Dorsolateral prefrontal cortex (tissue), 122 donors: ENCODE measurements at places on chromosomes 4 and X.

- no peak for DNase-seq
These were observed 52.4 kb downstream of the PHOX2B start for GRCh38 chr4:41696131-41696530.

DNA sequence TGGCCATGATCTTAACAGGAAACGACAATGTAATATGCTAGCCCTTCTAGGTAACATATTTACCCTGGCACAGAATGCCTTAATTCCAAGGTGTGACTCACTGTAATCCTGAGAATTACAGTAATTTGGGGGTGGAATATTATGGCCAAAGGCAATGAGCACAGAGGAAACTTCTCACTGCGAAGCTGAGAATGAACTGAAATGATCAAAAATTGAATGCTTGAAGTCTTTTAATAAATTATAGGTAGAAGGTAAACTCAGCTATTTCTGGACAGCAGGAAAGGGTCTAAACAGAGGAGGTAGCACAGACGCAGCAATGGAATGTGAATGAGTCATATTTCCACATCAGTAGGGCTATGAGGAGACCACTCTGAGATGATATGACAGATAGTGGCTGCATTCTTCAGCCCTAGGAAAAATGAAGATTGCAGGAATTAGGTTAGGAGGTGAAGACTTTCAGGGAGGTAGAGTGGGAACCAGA, 312.6 kb downstream of the PACRGL start:
- no peak for DNase-seq

- DNase-seq, result peak; percentile 52
These were observed 512.0 kb upstream of the FAT1 start for GRCh38 chr4:187235456-187236170.

DNA sequence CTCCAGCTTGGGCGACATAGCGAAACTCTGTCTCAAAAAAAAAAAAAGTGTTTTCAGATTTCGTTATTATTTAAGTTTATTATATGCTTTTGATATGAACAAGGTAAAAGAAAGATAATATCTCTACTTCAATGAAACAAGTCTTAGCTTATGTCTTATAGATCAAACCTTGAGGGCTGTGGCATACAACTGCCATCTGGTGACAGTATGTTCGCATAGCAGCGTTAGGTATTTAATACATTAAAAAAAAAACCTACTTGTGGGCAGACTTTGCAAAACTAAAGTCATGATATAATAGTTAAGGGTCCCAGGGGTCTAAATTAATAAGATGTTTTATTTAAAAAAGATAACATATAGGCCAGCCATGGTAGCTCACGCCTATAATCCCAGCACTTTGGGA, 161.2 kb upstream of the AMOT start:
- no peak for DNase-seq

DNA sequence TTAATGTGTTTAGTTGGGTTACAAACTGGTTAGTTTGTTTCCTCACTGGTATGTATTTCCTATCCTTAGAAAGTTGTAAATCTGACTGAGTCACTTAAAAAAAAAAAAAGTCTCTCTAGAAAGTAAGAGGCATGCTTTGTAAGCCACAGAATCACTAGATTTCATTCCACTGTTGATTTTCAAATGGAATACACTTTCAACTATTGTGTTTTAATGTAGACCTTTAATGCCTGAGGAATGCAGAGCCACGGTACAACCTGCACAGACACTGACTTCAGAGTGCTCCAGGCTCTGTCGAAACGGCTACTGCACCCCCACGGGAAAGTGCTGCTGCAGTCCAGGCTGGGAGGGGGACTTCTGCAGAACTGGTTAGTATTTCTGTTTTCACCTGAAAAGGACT, 88.6 kb downstream of the HHIP start:
- no peak for DNase-seq

- no peak for DNase-seq
These were observed 383.5 kb upstream of the INTU start for GRCh38 chr4:127249066-127249766.

DNA sequence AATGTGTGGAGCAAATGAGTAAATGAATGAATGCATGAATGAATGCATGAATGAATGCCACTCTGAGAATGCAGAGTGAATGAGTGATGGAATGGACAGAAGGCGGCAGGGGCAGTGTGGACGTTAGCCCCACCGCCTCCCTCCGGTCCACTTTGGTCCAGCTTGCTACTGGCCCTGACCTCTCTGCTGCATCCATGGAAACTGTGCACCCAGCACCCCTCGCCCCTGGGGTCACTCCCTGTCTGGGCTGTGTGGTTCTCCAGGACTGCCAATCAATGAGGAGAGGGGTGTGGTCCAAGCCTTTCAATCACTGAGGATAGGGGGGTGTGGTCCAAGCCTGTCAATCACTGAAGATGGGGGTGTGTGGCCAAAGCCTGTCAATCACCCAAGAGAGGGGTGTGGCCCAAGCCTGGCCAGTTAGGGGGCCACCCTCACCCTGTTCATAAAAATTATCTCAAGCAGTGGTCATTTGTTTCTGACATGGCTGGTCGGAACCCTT, 39.2 kb upstream of the ASMTL start:
- no peak for DNase-seq

DNA sequence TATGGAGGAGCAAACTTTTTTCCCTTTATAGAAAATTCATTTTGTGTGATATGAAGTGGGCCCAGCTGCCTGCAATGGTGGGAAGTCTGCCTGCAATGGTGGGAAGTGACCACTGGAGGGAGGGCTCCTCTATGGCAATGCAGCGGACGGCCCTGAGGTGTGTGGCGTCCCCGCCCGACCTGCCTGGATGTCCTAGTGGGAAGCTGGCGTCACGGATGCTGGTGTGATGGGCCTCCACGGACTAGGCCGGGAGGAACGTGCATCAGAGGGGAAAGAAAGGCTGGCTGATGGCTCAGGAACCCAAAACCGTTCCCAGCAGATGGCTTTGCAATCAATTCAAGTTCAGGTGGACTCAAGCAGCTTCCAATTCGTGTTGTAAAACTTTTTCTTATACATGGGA, 177.9 kb downstream of the AFAP1 start:
- peak; percentile 76 for DNase-seq

GRCh38 chr4:141132072-141132708, 1.1 kb downstream of the RNF150 start:
- no peak for DNase-seq

- DNase-seq, result no peak
These were observed 13.8 kb upstream of the PGM2 start for GRCh38 chr4:37812713-37813112.

- DNase-seq, result no peak
These were observed 589.7 kb downstream of the SPRY1 start for GRCh38 chr4:123986268-123986798.

- no peak for DNase-seq
These were observed 28.2 kb upstream of the APLN start for GRCh38 chrX:129682979-129683378.

GRCh38 chr4:66930206-66930605, 615.1 kb downstream of the CENPC start:
- no peak for DNase-seq

GRCh38 chrX:17292111-17292527, 82.9 kb upstream of the NHS start:
- DNase-seq, result peak; percentile 10

DNA sequence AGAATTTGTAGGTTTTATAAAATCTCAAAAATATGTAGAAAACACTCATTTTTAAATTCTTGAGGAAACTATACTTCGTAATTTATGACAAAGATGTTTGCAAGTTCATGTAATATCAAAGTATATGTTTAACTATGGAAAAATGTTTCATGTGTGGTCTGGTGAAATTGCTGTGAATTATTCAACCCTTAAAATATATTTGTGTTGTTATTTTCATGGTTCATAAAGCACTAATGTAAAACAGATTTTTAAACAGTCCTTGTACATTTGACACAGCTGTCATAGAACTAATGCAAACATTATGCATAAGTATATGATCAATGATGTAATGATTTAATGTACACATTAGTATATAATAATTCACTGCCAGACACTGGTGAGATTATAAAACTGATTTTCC, 83.1 kb upstream of the ARSJ start:
- no peak for DNase-seq

- no peak for DNase-seq
These were observed 4.2 kb upstream of the EFNB1 start for GRCh38 chrX:68824565-68825125.

- DNase-seq, result no peak
These were observed 26.0 kb downstream of the ARL13A start for GRCh38 chrX:100995469-100995868.

GRCh38 chr4:100823066-100823992, 305.5 kb upstream of the EMCN start:
- DNase-seq, result no peak

GRCh38 chr4:155666344-155667221, at the start of gene GUCY1A1:
TSS of gene GUCY1A1 (plus strand) at chr4:155666848. CDS start at chr4:155696868, 30,020 bp downstream.
- DNase-seq, result peak; percentile 20

DNA sequence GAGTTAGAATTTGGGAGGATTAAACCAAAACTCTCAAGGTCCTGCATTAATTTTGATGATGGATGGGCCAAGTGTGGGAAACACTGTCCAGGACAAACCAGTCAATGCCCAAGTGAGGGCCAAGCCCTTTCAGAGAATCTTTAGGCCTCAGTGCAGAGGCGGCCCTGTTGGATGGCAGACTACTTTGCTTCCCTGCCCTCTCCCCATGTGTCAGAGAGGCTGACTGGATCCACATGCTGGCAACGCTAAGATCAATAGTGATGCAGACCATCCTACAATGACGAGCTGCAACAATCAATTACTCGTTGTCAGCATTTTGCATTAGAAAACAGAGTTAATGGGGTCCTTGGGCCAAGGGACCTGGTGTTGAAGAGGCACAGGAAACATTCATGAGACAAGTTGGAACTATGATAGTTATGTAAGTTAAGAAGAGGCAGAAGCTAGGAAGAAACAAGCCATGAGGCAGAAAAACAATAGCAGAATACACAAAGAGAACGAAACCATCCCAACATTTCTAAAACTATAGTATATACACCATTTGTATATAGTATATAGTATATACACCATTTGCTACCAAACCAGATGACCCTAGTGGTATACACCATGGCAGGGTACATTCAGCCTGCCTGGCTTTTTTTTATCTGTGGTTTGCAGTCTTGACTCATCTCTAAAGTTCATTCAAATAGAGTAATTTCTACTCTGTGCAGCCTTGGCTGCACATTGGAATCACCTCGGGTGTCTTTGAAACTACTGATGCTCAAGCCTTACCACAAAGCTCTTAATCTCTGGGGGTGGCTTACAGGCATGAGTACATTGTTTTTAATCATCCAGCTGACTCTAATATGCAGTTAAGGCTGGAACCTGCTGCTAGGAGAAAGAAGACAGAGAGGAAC, 147.7 kb upstream of the GYPA start:
- DNase-seq, result no peak

DNA sequence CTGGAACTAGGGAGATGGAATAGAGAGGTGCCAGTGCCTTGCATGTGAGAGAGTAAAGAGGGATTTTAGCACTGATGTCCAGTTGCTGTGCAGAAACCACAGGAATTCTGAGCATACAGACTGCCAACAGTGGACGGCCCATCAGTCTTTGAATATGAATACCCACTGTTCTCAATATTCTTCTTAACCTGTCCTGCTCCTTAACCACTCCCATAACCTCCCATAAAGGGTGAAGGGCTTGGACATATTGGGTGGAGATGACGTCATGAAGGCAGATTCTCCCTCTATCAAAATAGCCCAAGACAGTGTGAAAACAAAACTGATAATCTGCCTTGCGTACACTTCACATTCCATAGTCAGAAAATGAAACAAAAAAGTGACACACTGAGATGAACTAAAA, 1313.7 kb upstream of the PABPC4L start:
- DNase-seq, result no peak

DNA sequence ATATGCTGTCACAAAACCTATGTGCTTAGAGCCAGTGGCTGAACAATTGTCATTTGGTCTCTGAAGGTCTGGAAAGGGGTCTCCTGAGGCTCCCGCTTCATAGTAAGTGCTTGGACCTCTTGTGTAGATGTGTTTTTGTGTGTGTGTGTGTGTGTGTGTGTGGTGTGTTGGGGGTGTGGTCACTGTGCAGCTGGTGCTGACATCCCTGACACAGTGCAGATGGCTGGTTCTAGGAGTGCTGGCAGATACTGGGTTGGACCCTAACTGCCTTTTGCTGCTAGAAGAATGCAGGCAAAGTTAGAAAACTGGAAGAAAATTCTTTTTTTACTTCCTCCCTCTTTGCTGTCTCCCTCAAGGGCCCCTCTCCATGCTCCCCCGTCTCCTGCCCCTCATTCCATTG, 1872.6 kb downstream of the ARAP2 start:
- DNase-seq, result no peak
